A172 (cell line): ENCODE measurements at places on chromosomes 2 and 18. TPM values are rescaled to one million over a fixed set of nuclear protein-coding genes. Genes with fewer than 3 reads are reported as not detected.

SEPTIN2 gene
- 374 and 393 TPM in 2 replicates for total RNA-seq

GRCh38 chr2:112162956-112163355 lies 24.8 kb downstream of the FBLN7 start:
- no peak for DNase-seq

SLC5A7 gene
- not detected in 2 replicates for total RNA-seq

CFC1 gene
- total RNA-seq: not detected in 2 replicates

DNA sequence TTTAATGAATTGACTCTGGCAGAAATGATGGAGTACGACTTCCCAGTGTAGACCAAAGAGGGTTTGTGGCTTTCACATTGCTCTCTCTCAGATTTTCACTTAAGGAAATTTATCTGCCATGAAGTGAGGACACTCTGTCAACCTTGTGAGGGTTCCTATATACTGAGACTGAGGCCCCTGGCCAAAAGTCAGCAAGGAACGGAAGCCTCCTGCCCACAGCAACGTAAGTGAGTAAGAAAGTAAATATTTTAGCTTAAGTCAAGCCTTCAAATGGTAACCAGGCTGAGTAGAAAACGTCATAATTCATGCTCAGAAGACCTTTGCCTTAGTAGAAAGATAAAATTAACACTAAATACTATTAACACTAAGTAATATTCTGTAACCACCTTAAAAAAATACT lies 1080.5 kb upstream of the ACVR2A start:
- no peak for DNase-seq

- no peak for DNase-seq
These were observed 416.1 kb downstream of the LPIN1 start for GRCh38 chr2:12162269-12163247.

DNA sequence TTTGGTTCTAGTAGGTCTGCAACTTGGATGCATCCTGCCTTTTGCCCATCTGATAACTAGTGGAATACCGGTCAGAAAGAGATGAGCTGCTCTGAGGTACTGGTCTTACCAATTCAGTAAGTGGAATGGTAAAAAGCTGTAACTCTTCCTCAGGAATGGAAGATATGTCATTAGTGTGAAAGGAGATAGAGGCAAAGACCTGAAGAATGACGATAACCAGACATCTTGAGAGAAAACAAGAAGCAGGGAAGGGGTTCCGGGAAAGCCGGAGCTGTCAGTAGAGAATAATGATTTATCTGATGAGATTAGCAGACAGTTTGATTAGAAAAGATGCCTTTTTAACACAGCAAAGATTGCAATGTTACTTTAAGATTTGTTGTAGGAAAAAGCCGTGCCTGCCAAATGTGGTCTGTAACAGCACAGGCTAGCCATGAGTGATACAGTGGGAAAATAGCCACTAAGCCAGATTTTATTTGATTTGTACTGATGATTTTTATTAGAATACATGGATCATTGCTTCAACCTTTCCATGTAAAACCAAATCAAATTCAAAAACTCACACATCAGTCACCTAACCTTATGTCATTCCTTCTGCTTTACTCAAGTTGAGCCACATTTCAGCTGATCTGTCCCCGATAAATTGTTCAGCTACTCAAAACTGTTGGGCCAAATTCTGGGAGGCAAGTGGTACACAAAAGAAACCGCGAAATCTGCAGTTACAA lies 110.0 kb downstream of the TCF4 start:
- no peak for DNase-seq

FAP gene
- total RNA-seq: 1.9 and 2.2 TPM in 2 replicates

DNA sequence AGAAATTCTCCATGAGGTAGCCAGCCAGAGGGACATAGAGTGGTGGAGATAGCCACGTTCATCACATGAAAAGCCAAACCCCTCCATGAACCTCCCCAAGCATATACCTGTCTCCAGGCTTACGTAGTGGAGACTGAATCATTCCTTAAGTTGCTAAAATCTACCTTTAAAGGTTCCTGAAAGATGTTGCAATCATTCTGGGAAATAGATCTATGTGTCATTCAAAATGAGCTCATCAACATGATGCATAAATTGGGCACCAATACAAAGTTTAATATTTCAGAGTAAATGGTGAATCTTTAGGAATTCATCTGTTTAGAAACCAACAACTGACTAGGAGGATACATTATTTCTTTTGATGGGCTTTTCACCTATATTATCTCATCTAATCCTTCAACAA lies 362.6 kb upstream of the ID2 start:
- DNase-seq: no peak

GRCh38 chr2:29281086-29281915 lies 166.1 kb downstream of the CLIP4 start:
- DNase-seq: peak; percentile 80

GALNT5 gene
- not detected in 2 replicates for total RNA-seq

- no peak for DNase-seq
These were observed 71.3 kb upstream of the FN1 start for GRCh38 chr2:215507136-215507535.

SGPP2 gene
- not detected in 2 replicates for total RNA-seq

- DNase-seq: peak; percentile 7
These were observed 15.0 kb upstream of the POLI start for GRCh38 chr18:54254265-54254758.

GRCh38 chr18:54975598-54975997 lies 16.3 kb upstream of the CCDC68 start:
- no peak for DNase-seq

PCARE gene
- total RNA-seq: not detected in 2 replicates

DNA sequence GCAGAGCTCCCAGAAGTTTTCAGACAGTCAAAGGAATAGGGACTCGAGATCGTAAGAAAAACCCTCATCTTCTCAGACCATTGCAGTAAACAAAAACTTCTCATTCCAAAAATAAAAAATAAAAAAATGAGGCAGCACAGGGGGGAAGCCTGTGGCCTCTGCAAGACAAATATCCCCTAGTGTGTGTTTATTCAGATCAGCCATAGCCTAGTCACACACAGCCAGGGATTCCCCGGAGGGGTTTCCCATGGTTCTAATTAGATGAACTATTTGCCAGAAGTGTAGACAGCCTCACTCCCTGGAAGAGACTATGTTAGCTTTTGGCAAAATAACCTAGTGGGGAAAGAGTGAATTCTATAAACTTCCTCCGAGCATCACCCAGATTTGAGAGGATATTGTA lies 122.9 kb upstream of the KLF7 start:
- no peak for DNase-seq

DNA sequence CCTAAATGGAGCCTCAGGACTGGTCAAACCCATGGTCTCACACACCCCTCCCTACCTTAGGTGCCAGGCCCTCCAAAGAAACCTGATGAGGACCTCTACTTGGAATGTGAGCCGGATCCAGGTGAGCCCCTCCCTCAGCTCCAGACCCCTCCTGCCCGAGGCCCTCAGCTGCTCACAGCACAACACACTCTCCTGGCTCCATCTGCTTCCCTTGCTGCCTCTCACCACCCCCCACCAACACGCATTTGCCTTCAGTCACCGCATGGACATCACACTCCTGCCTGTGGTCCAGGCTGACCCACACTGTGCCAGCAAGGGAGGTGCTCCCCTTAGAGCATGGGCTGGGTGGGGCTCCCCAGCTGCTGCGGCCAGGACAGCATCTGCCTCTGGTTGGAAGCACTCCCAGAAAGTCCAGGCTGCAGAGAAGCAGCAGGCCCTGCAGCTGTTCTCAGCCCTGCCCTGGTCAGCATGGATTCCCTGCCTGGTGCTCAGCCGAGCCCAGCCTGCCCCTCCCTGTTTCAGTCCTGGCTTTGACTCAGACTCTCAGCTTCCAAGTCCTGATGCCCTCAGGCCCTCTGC lies 15.1 kb downstream of the SH2D6 start:
- DNase-seq: peak; percentile 96

DNA sequence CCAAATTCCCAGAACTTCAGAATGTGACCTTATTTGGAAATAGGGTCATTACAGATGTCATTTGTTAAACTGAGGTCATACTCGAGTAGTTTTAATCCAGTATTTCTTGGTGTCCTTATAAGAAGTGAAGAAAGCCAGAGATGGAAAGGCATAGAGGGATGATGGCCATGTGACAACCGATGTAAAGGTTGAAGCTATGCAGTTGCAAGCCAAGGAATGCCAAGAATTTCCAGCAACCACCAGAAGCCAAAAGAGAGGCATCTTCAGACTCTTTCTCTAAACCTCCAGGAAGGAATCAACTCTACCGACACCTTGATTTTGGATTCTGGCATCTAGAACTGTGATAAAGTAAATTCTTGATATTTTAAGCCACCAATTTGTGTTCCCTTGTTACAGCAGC lies 242.2 kb downstream of the CDH20 start:
- peak; percentile 26 for DNase-seq

DNA sequence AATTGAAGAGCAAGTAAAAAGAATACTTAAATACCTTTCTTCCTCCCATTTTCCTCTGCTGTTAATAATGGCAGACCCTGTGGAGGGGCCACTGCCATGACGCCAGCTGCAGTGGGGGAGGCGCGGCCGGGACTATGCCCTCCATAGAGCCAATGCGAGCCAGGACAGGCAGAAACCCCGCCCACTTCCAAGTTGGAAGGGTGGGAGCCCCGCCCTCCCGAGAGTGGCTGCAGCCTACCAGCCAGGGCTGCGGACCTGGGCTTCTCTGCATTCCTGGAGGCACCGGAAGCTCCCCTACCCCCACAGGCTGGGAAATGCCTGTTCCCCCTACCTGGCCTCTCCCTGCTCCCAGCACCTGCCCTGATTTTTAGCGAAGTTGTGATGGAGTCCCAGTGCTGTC lies 439.4 kb upstream of the CDH19 start:
- DNase-seq: no peak

GRCh38 chr2:184859187-184859586 lies 260.9 kb downstream of the ZNF804A start:
- no peak for DNase-seq

DNA sequence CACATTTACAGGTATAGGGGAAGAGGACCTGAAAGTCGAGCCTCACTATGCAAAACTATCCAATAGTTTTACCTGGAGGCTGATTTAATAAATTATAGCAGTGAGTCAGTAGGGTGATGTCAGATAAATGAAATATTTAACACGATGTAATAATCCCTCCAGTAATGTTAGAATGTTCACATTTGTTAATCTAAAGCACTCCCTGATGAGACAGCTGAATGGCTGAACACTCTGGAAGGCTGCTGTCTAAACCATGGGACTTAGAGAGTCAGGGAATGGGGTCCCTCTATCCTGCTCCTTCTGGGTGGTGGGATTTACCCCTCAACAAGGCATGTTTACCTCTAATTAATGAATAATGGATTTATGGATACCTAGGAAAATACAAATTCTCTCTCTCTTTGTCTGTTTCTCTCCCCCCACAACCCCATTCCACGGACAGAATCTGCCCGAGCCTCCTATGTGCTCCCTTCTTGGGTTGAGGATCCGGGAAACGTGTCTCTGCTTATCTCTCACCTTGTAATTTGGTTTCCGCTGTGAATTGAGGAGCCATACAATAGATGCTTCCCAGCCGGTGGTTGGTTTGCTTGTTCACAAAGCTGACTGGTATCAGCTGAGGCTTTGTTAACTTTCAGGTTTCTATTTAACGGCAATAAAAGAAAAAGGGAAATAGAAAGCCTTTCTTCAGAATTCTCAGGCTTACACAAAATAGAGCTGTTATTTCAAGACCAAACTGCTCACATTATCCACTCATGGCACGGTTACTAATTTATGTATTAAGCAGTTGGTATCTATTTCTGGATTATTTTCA lies 25.9 kb downstream of the LRRC30 start:
- no peak for DNase-seq

GRCh38 chr2:102480285-102481195 lies 7.5 kb downstream of the SLC9A4 start:
- DNase-seq: no peak

- DNase-seq: no peak
These were observed 166.2 kb downstream of the TDRD15 start for GRCh38 chr2:21289989-21290388.

GRCh38 chr18:67935638-67936037 lies 419.1 kb upstream of the DSEL start:
- no peak for DNase-seq

IKZF2 gene
- 1.5 and 1.8 TPM in 2 replicates for total RNA-seq

- no peak for DNase-seq
These were observed 122.7 kb downstream of the TCF4 start for GRCh38 chr18:55465313-55465712.

GRCh38 chr2:96526615-96527285 lies 9.8 kb upstream of the ARID5A start:
- no peak for DNase-seq

GRCh38 chr2:28525481-28525880 lies 29.6 kb downstream of the PLB1 start:
- DNase-seq: no peak

- DNase-seq: peak; percentile 18
These were observed 87.7 kb downstream of the SH3YL1 start for GRCh38 chr2:175880-176820.

GRCh38 chr2:8797682-8798081 lies 39.7 kb downstream of the KIDINS220 start:
- DNase-seq: peak; percentile 44
